Transverse colon (tissue), 4 donors: ENCODE measurements at places on chromosomes 6 and 20. TPM values are rescaled to one million over a fixed set of nuclear protein-coding genes. Genes with fewer than 3 reads are reported as not detected.
A peak's percentile ranks its signal among the peaks of the same experiment; 100 is the strongest.

DNA sequence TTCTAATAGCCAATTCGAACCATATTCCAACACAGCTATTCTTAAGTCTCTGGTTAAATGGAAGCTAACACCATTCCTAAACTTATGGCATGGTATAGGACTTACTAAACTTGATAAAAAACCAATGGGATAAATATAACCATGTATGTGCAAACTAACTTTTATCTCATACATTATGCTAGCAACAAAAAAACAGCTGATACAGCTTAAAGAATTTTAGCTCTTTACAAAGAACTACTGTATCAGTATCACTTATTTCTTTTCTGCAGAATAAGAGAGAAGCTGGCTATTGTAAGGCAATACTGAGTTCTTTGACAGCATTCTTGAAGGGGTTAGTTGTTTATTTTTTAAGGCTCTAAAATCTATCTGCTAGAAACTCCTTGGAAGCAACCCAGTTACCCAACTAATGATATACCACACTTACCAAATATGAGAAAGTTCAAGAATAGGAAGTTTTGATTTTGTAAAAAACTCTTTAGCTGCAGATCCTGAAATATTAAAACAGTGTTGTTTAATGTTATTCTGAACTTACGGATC, 44.9 kb downstream of the REPS1 start:
- H3K27ac ChIP-seq: no peak overlapping the region
- H3K4me1 ChIP-seq: no peaks in the 10 kb centered on the region
- H3K27me3 ChIP-seq: no peaks in the 10 kb centered on the region
- DNase-seq: no peak
- no peaks in the 10 kb centered on the region for H3K36me3 ChIP-seq

- H3K36me3 ChIP-seq: no peaks in the 10 kb centered on the region
- no peak for DNase-seq
- H3K4me1 ChIP-seq: no peaks in the 10 kb centered on the region
Measured at GRCh38 chr6:5314191-5314865, 53.0 kb downstream of the FARS2 start.

DNA sequence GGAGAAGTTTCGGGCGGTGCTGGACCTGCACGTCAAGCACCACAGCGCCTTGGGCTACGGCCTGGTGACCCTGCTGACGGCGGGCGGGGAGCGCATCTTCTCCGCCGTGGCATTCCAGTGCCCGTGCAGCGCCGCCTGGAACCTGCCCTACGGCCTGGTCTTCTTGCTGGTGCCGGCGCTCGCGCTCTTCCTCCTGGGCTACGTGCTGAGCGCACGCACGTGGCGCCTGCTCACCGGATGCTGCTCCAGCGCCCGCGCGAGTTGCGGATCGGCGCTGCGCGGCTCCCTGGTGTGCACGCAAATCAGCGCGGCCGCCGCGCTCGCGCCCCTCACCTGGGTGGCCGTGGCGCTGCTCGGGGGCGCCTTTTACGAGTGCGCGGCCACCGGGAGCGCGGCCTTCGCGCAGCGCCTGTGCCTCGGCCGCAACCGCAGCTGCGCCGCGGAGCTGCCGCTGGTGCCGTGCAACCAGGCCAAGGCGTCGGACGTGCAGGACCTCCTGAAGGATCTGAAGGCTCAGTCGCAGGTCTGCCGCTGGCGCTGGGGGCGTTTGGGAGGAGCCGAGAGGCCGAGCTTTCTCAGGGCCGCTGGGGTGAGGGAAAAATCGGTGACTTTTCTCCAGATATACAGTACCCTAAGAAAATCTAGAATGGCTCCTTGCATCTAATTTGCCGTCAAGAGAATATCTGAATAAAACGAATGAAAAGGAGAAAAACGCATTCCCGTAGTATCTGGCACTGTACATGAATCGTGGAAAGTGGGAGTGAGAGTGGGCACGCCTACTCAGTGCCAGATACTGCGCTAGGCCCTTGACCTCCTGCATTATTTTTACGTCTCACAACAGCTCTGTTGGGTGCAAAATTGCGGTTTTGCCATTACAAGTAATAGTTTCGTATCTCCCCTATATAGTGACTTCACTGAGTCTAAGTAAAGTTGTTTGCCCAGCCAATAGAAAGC, 1.0 kb downstream of the CALHM6 start:
- H3K4me3 ChIP-seq: peak overlapping the region; percentile 17
- H3K27me3 ChIP-seq: peaks cover 51% of the 10 kb centered on the region
- DNase-seq: peak; percentile 29
- H3K4me1 ChIP-seq: no peaks in the 10 kb centered on the region

DNA sequence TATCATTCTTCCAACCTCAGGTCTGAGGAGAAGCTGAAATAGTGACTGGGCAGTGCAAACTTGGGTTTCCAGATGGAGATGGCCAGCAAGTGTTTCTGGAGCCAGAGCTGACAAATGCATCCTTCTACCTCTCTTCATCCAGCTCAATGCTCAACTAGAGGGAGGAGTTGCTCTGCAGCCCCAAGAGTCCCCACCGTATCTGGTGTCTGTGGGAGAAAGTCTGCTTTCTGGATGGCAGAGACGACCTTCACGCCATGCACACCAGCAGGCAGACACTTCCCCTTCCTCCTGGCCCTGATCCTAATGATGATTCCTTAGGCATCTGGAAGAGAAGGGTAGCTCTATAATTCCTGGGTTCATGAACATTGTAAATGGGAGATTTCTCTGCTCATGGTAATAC, 127.4 kb upstream of the SPACA1 start:
- H3K4me3 ChIP-seq: no peak overlapping the region
- no peaks in the 10 kb centered on the region for H3K36me3 ChIP-seq
- H3K27ac ChIP-seq: no peak overlapping the region
- no peaks in the 10 kb centered on the region for H3K4me1 ChIP-seq
- H3K27me3 ChIP-seq: no peaks in the 10 kb centered on the region

GRCh38 chr6:136920671-136921380, 1.3 kb upstream of the SLC35D3 start:
- no peak overlapping the region for H3K27ac ChIP-seq
- DNase-seq: peak; percentile 39
- peaks cover 34% of the 10 kb centered on the region for H3K4me1 ChIP-seq
- H3K36me3 ChIP-seq: no peaks in the 10 kb centered on the region
- H3K4me3 ChIP-seq: peak overlapping the region; percentile 53
- peaks cover 64% of the 10 kb centered on the region for H3K27me3 ChIP-seq

DNA sequence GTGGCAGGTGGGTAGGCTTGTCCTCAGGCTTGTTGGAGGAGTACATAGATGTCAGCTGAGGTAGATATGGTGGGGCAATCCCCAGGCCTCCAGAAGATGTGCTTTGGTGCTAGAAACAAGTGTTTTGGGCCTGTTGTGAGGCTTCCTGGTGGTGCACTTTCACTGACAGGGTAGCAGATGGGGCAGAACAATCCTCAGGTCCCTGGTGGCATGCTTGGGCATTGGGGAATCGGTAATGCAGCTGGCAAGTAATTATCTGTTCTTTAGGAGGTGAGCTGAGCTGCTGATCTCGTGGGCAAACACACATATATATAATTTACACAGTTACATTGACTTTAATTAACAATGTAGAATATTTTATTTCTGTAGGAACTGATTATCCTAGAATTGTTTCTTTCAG, 458.7 kb downstream of the BMP2 start:
- H3K36me3 ChIP-seq: no peaks in the 10 kb centered on the region
- no peak for DNase-seq
- H3K4me3 ChIP-seq: no peak overlapping the region
- no peaks in the 10 kb centered on the region for H3K4me1 ChIP-seq

- no peak for DNase-seq
- H3K36me3 ChIP-seq: no peaks in the 10 kb centered on the region
- H3K4me1 ChIP-seq: peaks cover 11% of the 10 kb centered on the region
Measured at GRCh38 chr6:47078991-47079390, 36.9 kb upstream of the ADGRF1 start.

DNA sequence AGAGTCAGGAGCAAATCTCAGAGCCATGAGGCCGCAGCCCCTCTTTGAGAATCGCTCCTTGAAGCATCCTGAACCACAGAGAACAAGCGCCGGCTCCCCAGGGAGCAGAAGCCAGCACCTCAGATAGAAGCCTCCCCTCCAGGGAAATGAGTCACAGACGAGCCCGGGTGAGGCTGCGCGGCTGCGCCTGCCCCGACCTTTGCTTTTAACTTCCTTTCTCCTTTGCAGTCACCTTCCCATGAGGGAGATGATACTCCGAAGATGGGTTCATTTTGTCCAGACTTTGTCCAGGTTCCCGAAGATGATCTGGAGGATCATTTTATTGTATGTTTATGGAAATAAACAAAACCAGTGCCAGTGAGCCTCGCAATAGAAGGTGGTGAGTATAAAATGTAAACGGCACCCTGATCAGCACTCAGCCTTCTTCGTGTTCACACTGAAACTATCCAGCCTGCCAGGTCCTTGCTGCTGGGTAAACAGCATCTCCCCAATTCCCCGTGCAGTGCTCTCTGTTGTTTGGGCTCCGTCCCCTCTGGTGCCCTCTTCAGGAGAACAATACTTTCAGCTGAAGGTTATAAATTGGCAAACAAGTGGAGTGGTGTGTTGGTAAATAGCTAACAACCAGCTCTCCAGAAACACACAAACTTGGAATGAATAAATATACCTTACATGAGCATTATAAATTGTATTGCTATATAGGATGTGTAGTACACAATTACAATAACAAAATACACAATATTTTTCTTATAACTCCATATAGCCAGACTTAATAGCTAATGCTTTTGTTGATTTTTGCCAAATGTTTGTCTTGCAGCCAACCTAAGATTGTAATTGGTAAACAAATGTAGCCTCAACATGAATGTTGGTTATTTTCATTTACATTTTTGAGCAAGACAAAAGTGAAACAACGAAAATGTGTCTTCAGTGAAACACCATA, 41.4 kb upstream of the TMEM181 start:
- H3K27me3 ChIP-seq: peaks cover 48% of the 10 kb centered on the region
- DNase-seq: peak; percentile 50
- H3K4me3 ChIP-seq: no peak overlapping the region
- H3K27ac ChIP-seq: no peak overlapping the region

GRCh38 chr20:52234302-52235045, 42.9 kb upstream of the ZFP64 start:
- H3K36me3 ChIP-seq: no peaks in the 10 kb centered on the region
- no peak overlapping the region for H3K4me3 ChIP-seq
- no peak for DNase-seq
- no peaks in the 10 kb centered on the region for H3K27me3 ChIP-seq

DNA sequence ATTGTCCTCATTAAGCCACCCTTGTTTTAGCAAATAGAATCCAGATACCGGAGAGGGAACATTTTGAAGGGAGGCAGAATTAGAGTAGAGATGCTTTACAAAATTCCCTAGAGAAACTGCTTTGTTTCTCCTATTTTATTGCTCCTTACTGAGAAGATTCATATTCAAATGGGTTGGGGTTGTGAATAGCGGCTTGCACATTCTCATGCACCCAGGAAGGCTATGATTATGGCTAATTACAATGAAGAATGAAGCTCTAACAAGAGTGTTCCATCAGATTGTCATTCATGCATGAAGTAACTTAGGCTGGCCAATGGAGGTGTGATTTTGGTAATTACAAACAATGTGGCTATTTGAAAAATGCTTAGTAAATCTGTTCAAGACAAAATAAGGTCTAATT, 129.6 kb downstream of the PACRG start:
- DNase-seq: no peak
- no peaks in the 10 kb centered on the region for H3K4me1 ChIP-seq
- no peaks in the 10 kb centered on the region for H3K27me3 ChIP-seq
- no peak overlapping the region for H3K27ac ChIP-seq
- H3K4me3 ChIP-seq: no peak overlapping the region

DNA sequence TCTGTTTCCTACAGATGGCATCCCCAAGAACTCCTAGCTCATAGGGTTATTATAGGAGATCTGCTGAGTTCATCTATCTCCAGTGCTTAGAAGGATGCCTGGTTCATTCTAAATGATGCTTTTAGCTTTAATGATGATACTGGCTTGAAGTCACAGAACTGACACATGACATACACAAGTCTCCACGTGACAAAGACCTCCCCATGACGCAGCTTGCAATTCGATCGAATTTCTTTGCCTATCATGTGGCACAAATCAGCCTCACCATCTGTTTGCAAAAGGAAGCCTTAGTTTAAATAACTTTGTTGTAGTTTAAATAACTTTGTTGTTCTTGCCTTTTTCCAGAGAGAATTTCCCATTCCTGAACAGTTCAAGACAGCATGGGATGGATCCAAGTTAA, 44.1 kb upstream of the FAM8A1 start:
- H3K4me1 ChIP-seq: no peaks in the 10 kb centered on the region
- H3K27me3 ChIP-seq: no peaks in the 10 kb centered on the region
- H3K27ac ChIP-seq: no peak overlapping the region
- no peak overlapping the region for H3K4me3 ChIP-seq
- no peak for DNase-seq

The ZBTB24 gene
- total RNA-seq: 3.6 TPM

The ANKRD66 gene
- not detected for total RNA-seq

The ARFRP1 gene
- 75.4 TPM for total RNA-seq

The LSM2 gene
- 31.1 TPM for total RNA-seq

The PPP1R14C gene
- 64.5 TPM for total RNA-seq

The TFAP2D gene
- total RNA-seq: not detected

The OR2B2 gene
- not detected for total RNA-seq

The SENP6 gene
- 59.1 TPM for total RNA-seq

The ULBP2 gene
- total RNA-seq: not detected

The RSPH4A gene
- not detected for total RNA-seq
